ENCODE measurements at places on chromosomes 13 and 19.

GRCh38 chr13:59374691-59375090, 789.0 kb downstream of the DIAPH3 start:
- no peak for DNase-seq

- no peak for DNase-seq
Observed at GRCh38 chr13:30732046-30732390, 3.3 kb upstream of the ALOX5AP start.

- DNase-seq: no peak
Observed at GRCh38 chr13:33450956-33451709, 165.6 kb upstream of the STARD13 start.

GRCh38 chr13:106709522-106709921, 141.6 kb upstream of the ARGLU1 start:
- DNase-seq: no peak

- DNase-seq: no peak
Observed at GRCh38 chr19:33780746-33781145, 15.9 kb upstream of the KCTD15 start.

DNA sequence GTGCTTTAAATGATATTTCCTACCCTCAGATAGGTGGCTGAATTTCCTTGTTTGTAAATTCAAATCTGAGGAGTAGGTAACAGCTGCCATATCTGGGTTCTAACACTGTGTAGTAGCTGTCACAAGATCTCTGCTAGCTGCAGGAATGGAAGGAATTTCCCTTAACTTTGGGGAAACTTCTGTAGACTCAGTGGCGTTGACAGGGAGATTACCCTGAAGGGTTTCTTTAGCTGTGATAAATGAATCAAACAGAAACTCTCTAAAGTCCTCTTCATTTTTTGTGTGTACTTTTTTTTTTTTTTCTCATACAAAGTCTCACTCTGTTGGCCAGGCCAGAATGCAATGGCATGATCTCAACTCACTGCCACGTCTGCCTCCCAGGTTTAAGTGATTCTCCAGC, 5.3 kb upstream of the EPSTI1 start:
- DNase-seq: no peak

- no peak for DNase-seq
Observed at GRCh38 chr19:46221981-46222610, 7.4 kb upstream of the IGFL1 start.

DNA sequence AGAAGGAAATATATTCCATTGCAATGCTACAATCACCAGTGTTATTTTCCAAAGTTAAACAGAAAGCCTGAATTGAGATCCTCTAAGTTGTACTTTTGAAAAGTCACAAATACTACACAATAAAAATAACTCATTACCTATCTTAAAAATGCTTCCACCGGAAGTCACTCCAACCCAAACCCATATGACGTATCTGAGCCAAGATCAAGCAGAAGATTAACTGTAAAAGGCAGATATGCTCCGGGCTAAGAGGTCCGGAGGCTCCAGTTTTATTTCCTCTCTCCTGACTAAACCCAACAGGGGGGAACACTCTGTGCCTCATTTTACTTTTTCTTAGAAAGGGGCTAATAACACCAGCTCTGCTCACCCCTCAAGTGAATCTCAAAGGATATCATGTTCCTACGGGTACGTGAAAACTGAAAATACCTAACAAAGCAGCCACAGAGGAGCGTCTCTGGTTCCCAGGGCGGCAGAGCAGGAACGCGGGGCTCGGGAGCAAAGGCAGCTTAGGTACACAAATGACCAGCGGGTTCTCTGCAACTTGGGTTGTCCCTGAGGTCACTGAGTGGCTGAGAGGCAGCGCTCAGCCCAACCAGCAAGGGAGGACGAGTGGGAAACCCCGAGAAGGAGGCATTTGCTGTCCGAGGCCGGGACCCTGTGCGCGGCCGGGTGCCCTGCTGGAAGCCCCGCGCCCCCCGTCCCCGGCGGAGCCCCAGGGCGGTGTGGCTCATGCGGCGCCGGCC, 750 bp downstream of the RAB20 start:
- no peak for DNase-seq

DNA sequence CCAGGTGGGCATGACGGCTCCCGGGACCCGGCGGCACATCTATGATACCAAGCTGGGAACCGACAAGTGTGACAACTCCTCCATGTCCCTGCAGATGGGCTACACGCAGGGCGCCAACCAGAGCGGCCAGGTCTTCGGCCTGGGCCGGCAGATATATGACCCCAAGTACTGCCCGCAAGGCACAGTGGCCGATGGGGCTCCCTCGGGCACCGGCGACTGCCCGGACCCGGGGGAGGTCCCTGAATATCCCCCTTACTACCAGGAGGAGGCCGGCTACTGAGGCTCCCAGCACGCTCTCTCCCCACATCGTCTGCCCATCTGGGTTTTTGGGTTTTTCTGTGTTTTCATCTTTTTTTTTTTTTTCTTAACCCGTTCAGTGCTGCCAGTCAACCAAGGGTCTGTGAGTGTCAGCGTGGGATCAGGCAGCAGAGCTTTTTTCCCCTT, 2.3 kb upstream of the ABCA7 start:
- DNase-seq: no peak

- DNase-seq: peak; percentile 79
Observed at GRCh38 chr19:38649305-38650171, 2.1 kb downstream of the ACTN4 start.

GRCh38 chr19:2252797-2253105, 3.5 kb downstream of the JSRP1 start:
- no peak for DNase-seq

DNA sequence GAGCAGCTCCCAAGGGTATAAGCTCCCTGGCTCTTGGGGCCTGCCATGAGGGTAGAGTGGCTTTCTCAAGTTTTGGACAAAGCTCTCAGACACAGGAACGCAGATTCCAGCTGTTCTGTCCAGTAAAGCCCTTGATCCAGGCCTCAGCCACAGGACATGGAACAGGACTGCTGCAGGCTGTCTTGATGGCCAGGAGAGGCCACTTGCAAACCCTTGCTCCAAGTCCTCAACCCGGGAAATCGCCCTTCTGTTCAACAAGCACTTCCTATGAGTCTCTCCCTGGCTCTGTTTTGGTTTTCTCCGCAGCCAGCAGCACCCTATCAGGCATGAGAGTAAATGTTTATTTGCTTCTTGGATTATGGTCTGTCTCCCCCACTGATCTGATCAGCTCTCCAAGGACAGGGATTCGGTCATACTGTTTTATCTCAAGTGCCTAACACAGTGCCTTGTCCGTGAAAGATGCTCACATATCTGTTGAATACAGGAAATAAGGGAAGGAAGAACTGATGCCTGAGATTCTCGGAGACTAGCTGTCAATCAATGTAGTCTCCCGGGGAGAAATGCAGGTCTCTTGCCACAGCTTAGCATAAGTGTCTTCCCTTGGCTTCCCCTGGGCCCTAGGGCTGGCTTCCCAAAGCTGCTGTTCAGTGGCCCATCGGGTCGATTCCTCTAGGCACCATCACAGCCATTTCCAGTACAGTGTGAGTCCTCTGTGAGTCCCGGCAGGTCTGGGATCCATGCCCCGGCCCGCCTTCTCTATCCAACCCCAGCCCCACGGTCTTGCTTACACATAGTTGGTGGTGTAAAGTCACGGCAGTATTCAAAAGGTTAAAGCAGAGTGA, 90.8 kb downstream of the TSHZ3 start:
- no peak for DNase-seq

- no peak for DNase-seq
Observed at GRCh38 chr19:39401070-39401548, 5.5 kb upstream of the ZFP36 start.

GRCh38 chr13:29422015-29422414, 173.5 kb downstream of the SLC7A1 start:
- no peak for DNase-seq

DNA sequence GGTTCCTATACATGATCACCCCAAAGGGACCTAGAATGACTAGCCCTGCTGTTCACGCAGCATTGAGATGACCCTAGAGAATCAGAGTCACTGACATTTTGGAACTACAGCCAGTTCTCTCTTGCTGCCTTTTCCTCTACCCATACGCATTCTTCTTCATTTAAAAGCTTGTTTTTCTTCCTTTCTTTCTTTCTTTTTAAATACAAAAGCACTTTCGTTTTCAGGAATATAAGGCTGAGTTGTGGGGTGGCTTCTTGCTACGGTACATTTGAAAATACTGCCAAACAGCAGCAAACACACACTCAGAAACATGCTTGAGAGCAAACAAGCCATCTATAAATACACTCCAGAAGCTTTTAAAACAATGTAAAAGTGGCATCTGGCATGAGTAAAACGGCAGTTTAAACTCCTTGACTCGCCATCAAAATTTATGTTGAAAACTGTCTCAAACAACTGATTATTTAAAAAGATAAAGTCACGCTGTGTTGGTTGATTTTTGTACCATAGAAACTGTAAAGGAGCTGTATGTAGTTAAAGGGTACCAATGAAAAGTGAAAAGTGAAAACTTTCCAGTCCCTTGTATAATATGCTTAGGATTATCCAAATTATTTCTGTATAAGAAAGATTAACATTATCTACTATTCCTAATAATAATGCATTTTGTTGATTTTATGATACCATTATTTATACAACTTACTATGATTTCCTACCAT, 95.6 kb downstream of the PCDH9 start:
- DNase-seq: peak; percentile 22

DNA sequence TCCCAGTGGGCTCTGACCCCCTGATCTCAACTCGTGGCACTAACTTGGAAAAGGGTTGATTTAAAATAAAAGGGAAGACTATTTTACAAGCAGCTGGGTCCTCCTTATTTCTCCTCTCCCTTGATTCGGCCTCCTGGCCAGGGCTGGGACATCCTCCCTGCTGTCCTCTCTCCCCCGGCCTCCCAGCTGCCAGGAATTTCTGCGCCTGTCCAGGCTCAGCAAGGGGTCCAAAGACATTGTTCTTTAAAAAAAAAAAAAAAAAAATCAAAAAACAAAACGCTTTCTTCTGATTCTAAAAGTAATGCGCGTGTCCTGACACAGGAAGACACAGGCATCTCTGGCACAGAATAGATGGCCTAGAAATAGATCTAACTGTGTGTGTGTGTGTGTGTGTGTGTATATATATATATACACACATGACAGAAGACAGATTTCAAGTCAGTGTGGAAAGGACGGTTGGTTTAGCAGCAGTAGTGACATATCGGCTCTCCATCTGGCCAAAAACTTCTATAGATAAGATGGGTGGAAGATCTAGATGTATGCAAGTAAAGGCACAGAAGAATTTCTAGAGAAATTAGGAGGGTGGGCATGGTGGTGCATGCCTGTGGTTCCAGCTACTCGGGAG, 12.3 kb upstream of the LENG8 start:
- DNase-seq: no peak

GRCh38 chr19:10919352-10920287, 8.8 kb downstream of the YIPF2 start:
- DNase-seq: peak; percentile 70

DNA sequence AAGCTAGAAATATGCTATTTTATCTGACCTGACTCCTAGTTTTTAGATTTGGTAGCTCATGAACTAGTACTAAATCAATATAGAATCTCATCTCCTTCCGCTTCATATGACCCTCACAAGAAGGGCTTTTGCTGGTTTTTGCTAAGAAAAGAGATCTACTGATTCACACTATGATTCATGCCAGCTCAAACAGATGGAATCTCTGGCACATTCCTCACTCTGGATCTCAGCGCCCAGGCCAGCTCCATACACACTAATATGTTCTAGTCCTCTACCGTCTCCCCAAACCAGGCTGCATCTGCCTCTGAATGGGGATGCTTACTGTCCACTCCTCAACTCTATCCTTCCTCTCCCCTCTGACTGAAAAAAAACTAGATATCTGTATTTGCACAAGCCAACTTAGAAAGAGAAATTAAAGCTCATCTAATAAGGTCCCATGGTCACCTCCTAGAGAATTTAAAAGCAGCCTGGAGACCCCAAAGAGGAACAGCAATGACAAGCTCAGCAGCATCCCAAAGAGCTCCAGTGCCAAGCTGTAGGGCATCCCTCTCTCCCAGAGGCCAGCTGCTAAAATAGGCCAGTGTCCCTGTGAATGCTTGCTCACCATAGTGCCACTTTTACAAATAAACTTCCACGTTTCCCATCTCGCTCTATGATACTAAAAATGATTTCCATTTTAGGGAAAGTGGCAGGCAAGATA, 74.9 kb downstream of the LHFPL6 start:
- no peak for DNase-seq

GRCh38 chr13:112207129-112207528, 140.2 kb downstream of the SOX1 start:
- DNase-seq: no peak

- DNase-seq: no peak
Observed at GRCh38 chr13:90510319-90510718, 837.2 kb upstream of the MIR17HG start.

- DNase-seq: peak; percentile 14
Observed at GRCh38 chr13:66835040-66835628, 395.0 kb downstream of the PCDH9 start.
